Suprapubic skin (tissue), 4 donors: ENCODE measurements at places on chromosomes 11 and 22. TPM values are rescaled to one million over a fixed set of nuclear protein-coding genes. Genes with fewer than 3 reads are reported as not detected.

DNA sequence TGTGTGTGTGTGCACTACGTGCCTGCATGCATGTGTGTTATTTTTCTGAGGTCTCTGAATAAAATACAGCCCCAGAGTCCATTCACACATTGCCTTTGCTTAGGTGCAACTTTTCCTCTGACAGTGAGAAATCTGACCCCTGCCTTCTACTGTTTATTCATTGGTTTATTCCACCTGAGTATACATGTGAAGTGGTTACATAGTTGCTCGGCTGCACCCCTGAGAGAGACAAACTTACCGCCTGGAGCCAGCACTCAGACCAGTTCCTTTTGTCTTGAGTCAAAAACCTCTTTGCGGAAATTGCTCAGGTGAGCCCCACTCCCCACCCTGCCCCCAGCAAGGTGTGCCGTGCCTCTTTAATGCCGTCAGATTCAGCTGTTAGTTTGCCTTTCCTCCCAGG is 363.6 kb downstream of the BRD1 start:
- no peak overlapping the region for H3K4me3 ChIP-seq
- H3K27me3 ChIP-seq = peaks cover 34% of the 10 kb centered on the region
- H3K27ac ChIP-seq = no peak overlapping the region
- no peaks in the 10 kb centered on the region for H3K4me1 ChIP-seq
- no peak for DNase-seq
- no peaks in the 10 kb centered on the region for H3K36me3 ChIP-seq

- peak overlapping the region; percentile 52 for H3K4me3 ChIP-seq
- no peaks in the 10 kb centered on the region for H3K36me3 ChIP-seq
- H3K27ac ChIP-seq = peak overlapping the region; percentile 59
- H3K4me1 ChIP-seq = peaks cover 8% of the 10 kb centered on the region
- peaks cover 5% of the 10 kb centered on the region for H3K27me3 ChIP-seq
These were observed 2.0 kb downstream of the HEPN1 start for GRCh38 chr11:124920870-124921609.

OR8G5 gene
- total RNA-seq = not detected

DNA sequence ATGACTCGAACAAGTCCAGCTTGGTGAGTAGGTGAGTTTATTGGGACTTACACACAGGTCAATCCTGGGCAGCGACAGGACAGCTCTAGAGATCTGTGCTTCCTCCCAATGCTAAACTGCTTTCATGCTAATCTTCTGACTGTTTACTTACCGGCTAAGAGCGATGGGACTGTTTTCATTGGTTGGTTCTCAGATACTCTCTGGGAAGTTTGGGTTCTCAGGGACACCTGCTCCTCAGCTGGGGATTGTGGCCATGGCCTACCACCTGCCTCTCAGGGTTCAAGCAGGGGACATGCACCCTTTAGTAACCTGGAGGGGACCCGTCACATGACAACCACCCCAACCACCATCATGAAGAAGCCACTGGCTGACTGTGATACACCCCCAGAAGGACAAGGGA is 13.1 kb downstream of the APOL2 start:
- no peak overlapping the region for H3K4me3 ChIP-seq
- H3K36me3 ChIP-seq = peaks cover 36% of the 10 kb centered on the region
- DNase-seq = no peak
- peaks cover 8% of the 10 kb centered on the region for H3K4me1 ChIP-seq

CLDN5 gene
- 22.1 TPM for total RNA-seq
